Astrocyte (in vitro differentiated cells and primary cell): ENCODE measurements at places on chromosomes 5 and 9.

DNA sequence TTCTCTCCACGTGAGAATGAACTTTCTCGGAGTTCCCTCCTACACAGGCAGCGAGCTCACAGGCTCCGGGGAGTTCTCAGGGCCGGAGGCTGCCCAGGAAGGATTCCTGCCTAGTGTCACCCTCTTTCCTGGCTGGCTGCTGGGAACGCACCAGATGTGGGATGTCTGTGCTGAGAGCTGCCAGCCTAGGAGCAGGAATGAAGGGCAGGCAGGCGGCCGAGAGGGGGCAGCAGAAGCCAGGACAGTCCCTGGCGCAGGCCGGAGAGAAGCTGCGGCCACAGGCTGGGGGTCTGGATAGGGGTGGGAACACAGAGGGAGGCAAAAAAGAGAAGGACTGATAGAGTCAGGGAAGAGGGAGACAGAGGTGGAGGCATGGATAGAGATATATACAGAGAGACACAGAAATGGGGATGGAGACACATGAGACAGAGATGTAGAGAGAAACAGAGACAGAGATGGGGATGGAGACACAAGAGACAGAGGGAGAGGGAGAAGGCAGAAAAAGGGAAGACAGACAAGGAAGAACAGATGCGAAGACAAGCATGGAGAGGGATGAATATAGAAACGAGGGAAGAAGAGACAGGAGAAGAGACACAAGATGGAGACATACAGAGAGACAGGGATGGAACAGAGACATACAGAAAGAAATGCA, 25.3 kb upstream of the ENHO start:
- DNase-seq: peak; percentile 8

- no peak for DNase-seq
Measured at GRCh38 chr5:169343766-169344165, 42.8 kb upstream of the SLIT3 start.

DNA sequence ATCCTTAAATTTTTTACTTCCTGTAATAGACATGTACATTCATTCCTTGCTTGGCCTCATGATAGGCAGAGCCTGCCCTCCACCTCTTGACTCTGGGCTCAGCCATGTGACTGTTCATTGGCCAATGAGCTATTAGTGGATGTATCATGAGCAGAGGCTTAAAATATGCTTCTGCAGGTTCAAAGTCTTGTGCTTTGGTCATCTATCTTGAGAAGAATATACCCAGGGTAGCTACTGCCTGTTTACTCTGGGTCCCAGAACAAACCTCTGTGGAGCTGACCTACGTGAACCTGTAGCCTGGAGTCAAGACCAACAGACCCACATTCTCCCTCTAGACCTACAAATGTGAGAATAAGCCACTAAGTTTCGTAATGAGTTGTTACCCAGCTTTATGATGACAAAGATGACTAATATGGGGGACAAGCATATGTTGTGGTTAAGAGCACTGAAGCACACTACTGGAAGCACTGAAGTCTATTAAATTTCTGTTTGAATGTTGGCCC, 244.4 kb downstream of the MAST4 start:
- DNase-seq: peak; percentile 12

DNA sequence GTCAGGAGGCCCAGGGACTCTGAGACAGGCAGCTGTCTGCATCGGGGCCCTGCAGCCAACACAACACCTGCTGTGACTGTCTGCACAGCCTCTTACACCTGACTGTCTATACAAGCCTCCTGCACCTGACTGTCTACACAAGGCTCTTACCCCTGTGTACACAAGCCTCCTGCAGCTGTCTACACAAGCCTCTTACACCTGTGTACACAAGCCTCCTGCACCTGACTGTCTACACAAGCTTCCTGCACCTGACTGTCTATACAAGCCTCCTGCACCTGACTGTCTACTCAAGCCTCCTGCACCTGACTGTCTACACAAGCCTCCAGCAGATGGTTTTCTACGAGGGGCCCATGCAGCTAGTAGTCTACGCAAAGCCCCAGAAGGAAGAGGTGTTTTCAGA, 18.6 kb downstream of the IRX2 start:
- DNase-seq: no peak

- peak; percentile 86 for DNase-seq
Measured at GRCh38 chr5:32076699-32077695, 97.1 kb downstream of the GOLPH3 start.

- DNase-seq: no peak
Measured at GRCh38 chr9:96665789-96666188, 10.7 kb upstream of the PRXL2C start.

DNA sequence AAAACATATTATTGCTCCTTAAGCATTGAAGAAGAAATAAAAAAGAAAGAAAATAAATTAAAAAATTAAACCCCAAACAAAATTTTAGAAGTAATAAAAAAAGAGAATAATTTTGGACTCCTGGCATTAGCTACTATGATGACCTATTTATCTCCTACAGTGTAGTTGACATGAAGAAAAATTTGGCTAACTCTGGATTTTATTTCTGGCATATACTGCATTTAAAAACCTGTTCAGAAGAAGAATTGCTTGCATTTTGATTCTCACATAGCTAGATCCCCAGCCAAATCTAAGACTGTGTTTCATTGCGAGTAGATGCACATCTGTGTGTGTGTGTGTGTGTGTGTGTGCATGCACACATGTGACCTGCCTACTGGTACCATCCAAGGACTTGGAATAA, 30.1 kb upstream of the GABRG2 start:
- DNase-seq: no peak

DNA sequence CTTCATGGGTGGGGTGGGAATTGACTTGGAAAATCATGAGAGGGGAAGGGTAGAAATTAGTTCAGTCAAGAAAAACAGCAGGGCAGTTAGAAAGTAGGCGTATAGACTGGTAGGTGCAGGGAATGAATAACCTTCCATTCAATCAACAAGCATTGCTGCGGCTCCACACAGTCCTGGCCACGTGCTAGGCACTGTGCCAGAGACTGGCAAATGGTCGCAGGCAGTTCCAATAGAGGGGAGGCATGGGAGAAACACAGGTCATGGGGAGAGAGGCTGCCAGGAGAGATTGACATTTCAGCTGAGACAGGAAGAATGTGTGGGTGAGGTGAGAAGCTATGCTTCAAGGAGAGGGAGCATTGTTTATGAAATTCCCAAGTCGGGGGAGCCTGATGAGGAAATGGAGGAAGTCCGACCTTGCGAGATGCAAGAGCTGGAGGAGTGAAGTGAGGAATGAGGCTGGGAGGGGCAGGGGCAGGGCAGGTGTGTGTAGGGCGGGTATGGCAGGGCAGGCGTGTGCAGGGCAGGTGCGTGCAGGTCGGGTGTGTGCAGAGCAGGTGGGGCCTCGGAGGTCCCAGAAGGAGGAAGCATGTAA, 54.4 kb upstream of the PPARGC1B start:
- no peak for DNase-seq

GRCh38 chr5:41751867-41752266, 118.4 kb downstream of the OXCT1 start:
- peak; percentile 25 for DNase-seq
